ENCODE measurements at places on chromosomes 7 and 10. TPM values are rescaled to one million over a fixed set of nuclear protein-coding genes. Genes with fewer than 3 reads are reported as not detected.

DNA sequence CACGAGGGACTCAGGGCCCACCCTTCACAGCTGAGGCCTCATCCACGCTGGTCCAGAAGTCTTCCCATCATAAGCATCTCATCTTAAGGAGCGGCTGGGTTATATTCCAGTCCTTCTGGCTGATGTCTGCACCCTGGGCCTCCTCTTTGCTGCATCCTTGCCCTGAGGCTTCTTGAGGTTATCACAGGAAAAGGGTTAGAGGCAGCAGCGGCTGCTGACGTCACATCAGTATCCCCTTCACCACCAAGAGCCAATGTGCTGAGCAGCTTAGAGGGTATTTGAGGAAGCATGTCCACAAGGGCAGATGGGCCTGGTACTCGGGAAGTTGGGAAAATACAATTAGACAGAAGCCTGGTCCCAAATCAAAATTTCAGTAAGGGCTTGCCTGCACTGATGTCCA lies 125.1 kb downstream of the PLXNA4 start:
- no peak for DNase-seq
- peaks cover 58% of the 10 kb centered on the region for H3K27me3 ChIP-seq
- H3K36me3 ChIP-seq: no peaks in the 10 kb centered on the region
- no peak overlapping the region for H3K27ac ChIP-seq
- H3K4me1 ChIP-seq: no peaks in the 10 kb centered on the region
- H3K4me3 ChIP-seq: no peak overlapping the region

- peaks cover 8% of the 10 kb centered on the region for H3K4me1 ChIP-seq
- no peak overlapping the region for H3K27ac ChIP-seq
- DNase-seq: no peak
- H3K27me3 ChIP-seq: peaks cover 33% of the 10 kb centered on the region
- no peak overlapping the region for H3K4me3 ChIP-seq
These were observed 417.2 kb upstream of the C7orf33 start for GRCh38 chr7:148173369-148173768.

- DNase-seq: no peak
- H3K4me3 ChIP-seq: no peak overlapping the region
- no peaks in the 10 kb centered on the region for H3K36me3 ChIP-seq
- peaks cover 3% of the 10 kb centered on the region for H3K27me3 ChIP-seq
- peaks cover 18% of the 10 kb centered on the region for H3K4me1 ChIP-seq
These were observed 997.0 kb upstream of the POT1 start for GRCh38 chr7:125926621-125927020.

- no peaks in the 10 kb centered on the region for H3K27me3 ChIP-seq
- H3K27ac ChIP-seq: no peak overlapping the region
- DNase-seq: no peak
- H3K4me1 ChIP-seq: peaks cover 12% of the 10 kb centered on the region
These were observed 45.9 kb downstream of the SHH start for GRCh38 chr7:155766386-155766785.

GRCh38 chr7:22864855-22865601 lies 42.4 kb upstream of the TOMM7 start:
- no peaks in the 10 kb centered on the region for H3K4me1 ChIP-seq
- DNase-seq: no peak
- H3K27ac ChIP-seq: no peak overlapping the region
- H3K4me3 ChIP-seq: no peak overlapping the region
- H3K36me3 ChIP-seq: no peaks in the 10 kb centered on the region

Gene COL26A1
- 109 TPM for total RNA-seq

DNA sequence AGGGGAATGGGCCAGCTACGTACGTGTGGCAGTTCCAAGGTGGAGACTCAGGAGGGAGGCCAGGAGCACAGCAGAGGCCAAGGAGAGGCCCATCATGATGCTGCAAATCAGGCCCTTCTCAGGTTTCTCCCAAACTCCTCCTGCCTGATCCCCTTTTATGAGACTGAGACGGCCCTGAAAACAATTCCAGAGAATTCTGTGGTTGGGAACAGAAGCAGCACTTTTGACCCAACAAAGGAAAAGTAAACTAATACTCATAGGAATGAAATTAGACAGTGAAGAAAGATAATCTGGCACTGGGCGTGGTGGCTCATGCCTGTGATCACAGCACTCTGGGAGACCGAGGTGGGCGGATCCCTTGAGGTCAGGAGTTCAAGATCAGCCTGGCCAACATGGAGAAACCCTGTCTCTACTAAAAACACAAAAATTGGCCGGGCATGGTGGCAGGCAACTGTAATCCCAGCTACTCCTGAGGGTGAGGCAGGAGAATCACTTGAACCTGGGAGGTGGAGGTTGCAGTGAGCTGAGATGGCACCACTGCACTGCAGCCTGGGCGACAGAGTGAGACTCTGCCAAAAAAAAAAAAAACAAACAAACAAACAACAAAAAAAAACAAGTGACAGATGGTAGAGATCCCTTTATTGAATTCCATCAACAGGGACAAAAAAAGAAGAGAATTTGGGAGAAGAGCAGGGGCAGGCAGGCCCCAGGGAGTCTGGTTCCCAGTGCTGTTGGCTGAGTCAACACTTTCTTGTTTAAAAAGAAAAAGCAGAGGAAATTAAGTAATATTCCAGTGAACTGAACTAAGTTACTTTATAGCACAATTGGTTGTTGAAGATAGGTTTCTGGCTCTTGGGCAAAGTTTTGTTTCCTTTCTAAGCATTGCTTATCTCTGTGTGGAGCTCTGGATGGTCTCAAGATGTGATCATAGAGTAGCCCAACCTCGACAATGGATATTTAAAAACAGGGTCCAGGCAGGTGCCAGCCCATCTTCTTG lies at the start of gene CCL26:
Gene CCL26 (minus strand): TSS at position 131 of the 997 bp plus-strand sequence. CDS start 35 bp downstream, at position 96.
- H3K27me3 ChIP-seq: no peaks in the 10 kb centered on the region
- DNase-seq: no peak
- no peaks in the 10 kb centered on the region for H3K4me1 ChIP-seq

DNA sequence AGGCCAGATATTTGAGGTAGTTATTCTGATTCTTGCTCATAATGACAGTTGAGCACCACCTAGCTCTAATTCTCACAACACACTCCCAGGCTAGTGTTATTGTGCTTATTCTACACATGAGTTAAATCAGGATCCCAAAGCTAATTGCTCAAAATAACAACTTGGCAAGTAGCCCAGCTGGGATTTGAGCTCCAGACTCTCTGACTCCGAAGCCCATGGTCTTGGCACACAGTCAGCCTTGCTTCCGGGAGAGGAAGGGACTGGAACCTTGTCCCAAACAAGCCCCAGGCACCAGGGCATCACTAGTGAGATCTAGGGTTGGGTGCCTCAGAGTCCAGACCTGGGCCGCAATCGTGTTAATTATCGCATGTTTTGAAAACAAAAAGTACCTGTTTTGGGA lies 101.4 kb downstream of the GPAM start:
- DNase-seq: no peak
- peaks cover 20% of the 10 kb centered on the region for H3K4me1 ChIP-seq
- peak overlapping the region; percentile 57 for H3K27ac ChIP-seq
- H3K36me3 ChIP-seq: no peaks in the 10 kb centered on the region
- H3K27me3 ChIP-seq: peaks cover 19% of the 10 kb centered on the region
- H3K4me3 ChIP-seq: no peak overlapping the region

Gene RSU1
- 35.3 TPM for total RNA-seq

GRCh38 chr7:7653593-7654187 lies 13.1 kb downstream of the UMAD1 start:
- no peak for DNase-seq
- H3K27ac ChIP-seq: no peak overlapping the region
- H3K4me1 ChIP-seq: peaks cover 2% of the 10 kb centered on the region
- H3K4me3 ChIP-seq: no peak overlapping the region

GRCh38 chr10:130353928-130354572 lies 217.9 kb downstream of the GLRX3 start:
- no peaks in the 10 kb centered on the region for H3K36me3 ChIP-seq
- peaks cover 34% of the 10 kb centered on the region for H3K27me3 ChIP-seq
- DNase-seq: no peak
- no peaks in the 10 kb centered on the region for H3K4me1 ChIP-seq

DNA sequence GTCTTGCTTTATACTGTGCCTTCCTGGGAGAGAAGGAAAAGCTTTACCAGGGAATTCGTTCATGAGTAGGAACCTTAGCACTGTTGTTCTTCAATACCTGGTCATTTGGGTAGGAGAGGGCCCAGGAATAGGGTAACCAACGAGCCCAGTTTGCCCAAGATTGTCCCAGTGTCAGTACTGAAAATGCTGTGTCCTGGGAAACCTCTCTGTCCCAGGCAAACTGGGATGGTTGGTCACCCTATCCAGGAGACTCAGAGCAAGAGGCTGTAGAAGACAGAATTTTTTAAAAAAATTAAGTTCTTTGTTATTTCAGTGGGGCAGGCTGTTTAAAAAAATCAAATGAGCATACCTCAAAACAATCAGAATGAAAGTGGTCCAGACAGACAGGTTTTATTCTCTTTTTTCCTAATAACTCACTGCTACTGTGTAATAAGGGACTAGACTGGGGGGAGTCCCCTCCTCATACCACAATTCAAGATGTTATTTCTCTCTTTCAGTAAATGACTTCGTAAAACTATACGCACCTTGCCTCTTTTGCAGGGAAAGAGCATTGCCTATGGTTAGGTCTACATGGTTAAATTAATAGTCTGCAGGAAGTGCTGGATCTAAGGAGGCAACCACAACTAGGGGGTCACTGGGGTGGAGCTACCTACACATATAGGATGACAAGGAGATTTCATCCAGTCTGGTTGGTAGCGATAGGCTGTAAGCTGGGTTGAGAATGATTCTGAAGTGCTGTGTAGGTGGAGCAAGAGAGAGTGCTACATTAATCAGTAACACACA lies 41.1 kb upstream of the FAM133B start:
- no peaks in the 10 kb centered on the region for H3K27me3 ChIP-seq
- H3K36me3 ChIP-seq: peaks cover 29% of the 10 kb centered on the region

DNA sequence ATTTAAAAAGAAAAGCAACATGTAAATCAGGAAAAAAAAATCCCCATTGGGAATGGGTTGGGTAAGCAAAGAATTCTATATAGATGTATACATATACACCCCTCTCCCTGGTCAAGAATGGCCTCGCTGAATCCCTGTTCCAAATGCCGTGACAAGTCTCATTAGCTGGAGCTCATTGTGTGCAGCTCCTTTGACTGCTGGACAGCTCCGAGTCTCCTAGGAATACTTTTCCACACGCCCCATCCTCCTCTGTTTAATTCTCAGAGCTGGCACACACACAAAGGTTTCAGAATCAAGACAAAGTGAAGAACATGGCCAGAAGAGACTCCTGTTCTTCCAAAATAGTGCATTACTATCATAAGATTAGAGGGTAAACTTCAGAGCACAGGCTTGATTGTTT lies 130.9 kb upstream of the MKLN1 start:
- H3K4me1 ChIP-seq: no peaks in the 10 kb centered on the region
- peaks cover 3% of the 10 kb centered on the region for H3K27me3 ChIP-seq
- no peak for DNase-seq
- H3K4me3 ChIP-seq: no peak overlapping the region

Gene UNCX
- not detected for total RNA-seq
